ENCODE measurements at places on chromosomes 11 and 22.

GRCh38 chr11:122686111-122686510 is 30.6 kb downstream of the UBASH3B start:
- no peak for DNase-seq

- no peak for DNase-seq
Observed at GRCh38 chr11:128164080-128164741, 423.1 kb downstream of the ETS1 start.

DNA sequence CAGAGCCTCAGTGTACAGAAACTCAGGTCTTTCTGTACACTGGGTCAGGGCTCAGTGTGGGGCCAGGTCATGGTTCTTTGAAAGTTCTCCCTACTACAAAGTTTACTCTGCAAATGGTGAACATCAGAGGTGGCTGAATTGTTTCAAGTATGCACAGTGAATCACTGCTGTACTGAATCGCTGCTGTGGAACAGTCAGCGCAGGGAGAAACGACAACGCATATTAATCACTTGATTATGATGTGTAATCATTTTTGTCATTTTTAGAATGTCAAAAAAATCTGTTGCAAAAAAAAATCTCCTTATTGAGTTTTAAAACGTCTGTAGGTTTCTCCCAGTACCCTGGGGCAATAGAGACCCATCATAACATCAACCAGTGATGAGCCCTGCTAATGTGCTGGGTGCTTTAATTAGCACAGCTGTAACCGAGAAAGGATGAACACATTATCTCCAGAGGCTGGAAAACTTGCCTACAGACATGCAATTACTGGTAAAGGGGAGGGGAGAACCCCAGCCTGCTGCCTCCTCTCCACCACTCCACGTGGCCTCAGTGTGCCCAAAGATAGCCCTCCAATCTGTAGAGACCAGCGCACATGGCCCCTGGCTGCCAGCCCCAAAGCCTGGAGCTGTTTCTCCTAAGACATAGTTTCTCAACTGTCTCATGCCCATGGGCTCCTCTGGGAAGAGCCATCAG is 12.8 kb downstream of the ARRB1 start:
- no peak for DNase-seq

DNA sequence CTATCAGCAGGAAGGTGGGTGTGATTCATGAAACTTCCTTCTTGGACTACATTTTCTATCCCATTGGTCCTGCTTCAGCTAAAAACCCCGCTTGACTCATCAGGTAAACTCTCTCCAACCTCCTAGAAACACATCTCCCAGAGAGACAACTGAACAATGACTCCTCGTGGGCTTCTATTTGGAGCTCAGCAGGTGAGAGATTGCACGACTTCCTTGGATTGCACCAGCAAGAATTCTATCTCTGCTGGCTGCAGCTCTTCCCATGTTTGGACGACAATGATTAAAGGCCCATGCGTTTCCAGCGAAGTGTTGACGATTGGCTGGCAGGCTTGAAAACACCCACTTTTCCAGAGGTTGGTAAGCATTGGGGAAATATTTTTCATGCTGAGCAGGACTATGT is 216.1 kb upstream of the NTM start:
- no peak for DNase-seq

- DNase-seq, result peak; percentile 19
Observed at GRCh38 chr11:59173080-59173963, 1.4 kb downstream of the DTX4 start.

- no peak for DNase-seq
Observed at GRCh38 chr11:134599299-134599771, 187.3 kb upstream of the B3GAT1 start.

GRCh38 chr22:47324435-47324990 is 562.1 kb downstream of the TBC1D22A start:
- DNase-seq, result no peak

- DNase-seq, result peak; percentile 41
Observed at GRCh38 chr11:35304386-35304775, 115.0 kb downstream of the SLC1A2 start.

DNA sequence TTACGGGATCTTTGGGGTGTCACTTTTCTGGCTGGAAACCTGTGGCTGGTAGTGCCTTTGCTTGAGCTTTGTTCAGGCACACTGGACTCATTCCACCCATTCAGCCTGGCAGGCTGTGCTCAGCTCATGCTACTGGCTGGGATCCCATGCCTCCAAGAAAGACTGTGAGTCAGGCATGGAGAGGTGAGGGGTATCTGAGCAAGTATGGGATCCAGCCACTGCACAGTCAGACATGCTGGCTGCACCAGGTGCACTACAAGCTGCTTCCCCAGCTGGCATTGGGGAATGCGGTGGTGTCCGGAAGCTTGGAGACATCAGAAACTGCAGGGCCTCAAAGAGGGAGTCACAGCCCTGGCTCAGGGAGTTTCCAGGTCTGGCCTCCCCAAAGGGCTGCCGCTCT is 12.0 kb upstream of the MED17 start:
- DNase-seq, result no peak

DNA sequence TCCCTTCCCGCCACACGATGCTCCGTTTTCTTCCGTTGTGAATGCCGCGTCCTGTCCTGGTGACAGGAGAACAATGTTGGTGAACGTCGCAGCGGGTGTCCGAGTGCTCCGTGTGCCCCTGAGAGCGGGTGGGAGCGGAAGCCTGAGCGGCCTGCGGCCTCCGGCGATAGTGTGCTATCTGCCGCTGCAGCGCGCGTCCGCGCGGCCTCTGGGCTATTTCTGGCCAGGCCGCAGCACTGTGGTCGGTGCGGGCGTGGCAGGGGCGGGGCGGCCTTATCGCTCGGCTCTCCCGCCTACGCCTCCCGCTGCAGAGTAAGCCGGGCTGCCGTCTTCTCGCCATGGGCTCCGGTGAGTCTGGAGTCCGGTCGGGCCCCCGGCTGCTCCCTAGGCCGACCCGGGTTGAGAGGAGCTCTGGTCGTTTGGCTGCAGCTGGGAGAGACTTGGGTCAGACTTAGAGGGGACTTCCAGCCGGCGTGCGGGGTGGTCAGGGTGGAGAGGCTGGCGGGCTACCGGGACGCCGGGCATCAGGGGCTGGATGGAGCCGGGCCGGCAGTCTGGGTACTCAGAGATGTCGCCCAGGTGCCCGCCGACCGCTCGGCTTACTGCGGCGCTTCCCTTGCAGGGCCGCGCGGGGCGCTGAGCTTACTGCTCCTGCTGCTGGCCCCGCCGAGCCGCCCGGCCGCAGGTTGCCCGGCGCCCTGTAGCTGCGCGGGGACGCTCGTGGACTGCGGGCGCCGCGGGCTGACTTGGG is at the start of gene GP1BB:
Gene GP1BB (plus strand): TSS at position 308 of the 751 bp plus-strand sequence. CDS start 31 bp downstream, at position 339.
- peak; percentile 65 for DNase-seq

DNA sequence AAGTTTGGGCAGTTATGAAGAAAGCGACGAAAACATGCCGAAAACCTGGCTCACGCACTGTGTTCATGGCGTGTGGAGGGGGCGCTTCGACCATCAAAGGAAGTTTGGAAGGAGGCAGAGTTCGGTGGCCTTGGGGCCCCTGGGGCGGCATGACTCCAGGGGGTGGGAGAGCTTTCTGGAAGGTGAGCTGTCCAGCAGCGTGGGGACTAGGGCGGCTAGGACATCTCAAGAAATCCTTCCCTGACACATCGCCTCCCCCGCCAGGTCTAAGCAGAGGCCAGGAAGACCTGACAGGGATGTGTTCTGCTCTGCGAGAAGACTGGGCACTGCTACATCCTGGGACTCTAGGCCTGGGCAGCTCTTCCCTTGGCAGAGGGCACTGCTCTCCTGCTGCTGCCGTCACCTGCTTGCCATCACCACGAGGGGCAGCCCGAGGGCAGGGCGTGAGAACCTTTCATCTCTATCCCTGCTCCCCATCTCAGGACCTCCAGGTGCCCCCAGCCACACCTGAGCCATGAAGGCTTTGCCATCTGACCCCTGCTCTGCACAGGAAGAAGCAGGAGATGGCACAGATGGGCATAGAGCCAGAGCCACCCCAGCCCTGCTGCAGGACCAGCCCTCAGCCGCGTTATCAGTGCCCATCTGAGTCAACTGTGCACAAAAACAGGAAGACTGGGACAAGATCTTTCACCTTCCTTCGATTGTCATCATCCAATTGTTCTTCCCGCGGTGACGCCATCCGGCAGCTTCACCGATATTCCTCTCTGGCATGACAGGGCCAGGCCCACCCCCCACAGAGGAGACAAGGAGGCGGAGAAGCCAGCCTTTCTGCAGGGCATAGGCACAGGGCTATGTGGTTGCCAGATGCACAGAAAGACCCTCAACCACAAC is 12.7 kb downstream of the LINC01488 start:
- DNase-seq, result no peak
